CD4-positive, alpha-beta T cell treated with Interleukin-15 for 4 hours (primary cell): ENCODE measurements at places on chromosomes 1 and 21.

- no peak for DNase-seq
Observed at GRCh38 chr1:203036537-203036936, 10.2 kb downstream of the PPFIA4 start.

DNA sequence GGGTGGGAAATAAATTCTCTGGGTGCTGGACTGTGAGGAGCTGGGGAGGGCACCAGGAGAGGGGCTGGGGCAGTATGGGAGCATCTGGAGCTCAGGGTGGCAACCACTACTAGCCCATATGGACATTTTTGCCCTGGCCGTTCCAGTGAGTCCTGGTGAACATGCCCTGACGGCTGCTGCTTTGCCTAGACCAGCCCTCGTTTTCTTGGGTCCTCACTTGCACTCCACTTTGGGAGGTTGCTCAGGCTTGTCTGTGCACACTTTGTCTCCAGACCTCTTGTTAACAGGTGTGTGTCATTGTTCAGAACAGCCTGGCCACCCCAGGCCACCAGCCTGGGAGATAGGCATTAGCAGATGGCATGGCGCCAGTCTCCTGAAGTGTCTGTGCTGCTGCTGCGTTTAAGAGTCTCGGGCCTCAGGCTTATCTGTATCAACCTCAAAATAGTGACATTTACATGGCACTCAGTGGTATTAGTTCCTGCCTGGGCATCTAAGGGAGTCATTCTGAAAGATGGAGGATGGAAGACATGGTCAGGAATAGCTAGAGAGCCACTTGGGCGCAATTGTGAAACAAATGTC lies 190.5 kb downstream of the PTPRU start:
- DNase-seq, result no peak

DNA sequence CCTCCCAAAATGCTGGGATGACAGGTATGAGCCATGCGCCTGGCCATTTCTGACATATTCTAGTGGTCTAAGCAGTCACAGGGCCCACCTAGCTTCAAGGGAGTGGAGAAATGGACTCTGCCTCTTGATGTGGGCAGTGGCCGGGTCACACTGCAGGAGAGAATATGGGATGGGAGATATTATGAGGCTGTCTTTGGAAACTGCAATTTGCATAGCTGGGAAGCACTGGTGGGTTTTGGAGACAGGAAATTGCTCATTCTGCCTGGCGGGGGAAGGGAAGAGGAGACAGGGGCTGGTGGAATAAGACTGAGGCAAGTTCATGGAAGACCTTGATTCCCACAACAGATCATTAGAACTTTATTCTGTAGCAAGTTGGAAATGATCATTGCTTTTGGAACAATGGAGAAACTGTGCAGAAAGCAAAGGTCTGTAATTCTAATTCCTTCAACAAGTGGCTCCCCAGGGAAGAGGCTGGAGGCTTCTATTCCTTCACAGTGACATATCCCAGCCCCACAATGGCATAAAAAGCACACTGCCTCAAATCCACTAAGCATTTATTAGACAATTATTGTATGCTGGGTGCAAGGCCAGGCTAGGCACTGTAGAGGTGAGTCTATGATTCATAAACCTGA lies 10.5 kb downstream of the NCMAP start:
- no peak for DNase-seq

DNA sequence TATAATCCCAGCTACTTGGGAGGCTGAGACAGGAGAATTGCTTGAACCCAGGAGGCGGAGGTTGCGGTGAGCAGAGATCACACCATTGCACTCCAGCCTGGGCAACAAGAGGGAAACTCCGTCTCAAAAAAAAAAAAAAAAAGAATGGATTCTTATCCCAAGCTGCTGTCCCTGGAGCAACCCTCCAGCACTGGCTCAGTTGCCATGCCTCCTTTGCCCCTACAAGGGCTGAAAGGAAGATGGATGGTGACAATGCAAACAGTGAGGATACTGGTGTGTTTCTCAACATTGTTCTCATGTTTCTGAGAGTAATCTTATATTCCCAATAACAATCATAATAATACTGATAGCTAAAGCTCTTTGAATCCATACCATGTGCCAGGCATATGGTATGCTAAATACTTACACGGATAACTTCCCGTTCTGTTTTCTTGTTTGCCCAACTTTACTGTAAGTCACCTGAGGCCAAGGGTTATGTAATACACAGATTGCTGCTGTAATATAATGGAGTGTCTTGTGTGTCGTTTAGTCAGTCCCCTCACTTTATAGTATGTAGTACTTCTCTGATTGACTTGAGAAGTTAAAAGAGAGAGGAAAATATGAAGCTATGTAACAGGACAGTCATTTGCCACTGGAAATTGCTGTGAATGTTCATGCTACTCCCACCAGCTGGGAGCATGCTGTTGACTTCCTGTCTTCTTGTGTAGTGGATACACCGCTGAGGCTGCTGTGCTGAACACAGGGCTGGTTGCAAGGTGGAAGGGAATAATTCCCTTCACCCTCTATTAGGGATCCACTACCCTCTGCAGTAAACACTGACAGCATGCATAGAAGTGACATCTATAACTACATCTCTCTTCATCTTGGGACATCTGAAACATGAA lies 153.6 kb downstream of the CNIH3 start:
- DNase-seq, result no peak

- DNase-seq, result no peak
Observed at GRCh38 chr1:201194046-201194445, 3.4 kb downstream of the IGFN1 start.

GRCh38 chr1:199096591-199096990 lies 457.8 kb downstream of the PTPRC start:
- no peak for DNase-seq
